ENCODE measurements at places on chromosomes 2 and 18.

- DNase-seq = no peak
Measured at GRCh38 chr2:135829378-135830135, 7.4 kb downstream of the LCT start.

GRCh38 chr2:54329482-54330161 is 73.6 kb upstream of the TSPYL6 start:
- peak; percentile 83 for DNase-seq

GRCh38 chr18:41499345-41499744 is 455.7 kb upstream of the PIK3C3 start:
- DNase-seq = no peak

- no peak for DNase-seq
Measured at GRCh38 chr2:174177316-174177890, 70.9 kb downstream of the OLA1 start.

DNA sequence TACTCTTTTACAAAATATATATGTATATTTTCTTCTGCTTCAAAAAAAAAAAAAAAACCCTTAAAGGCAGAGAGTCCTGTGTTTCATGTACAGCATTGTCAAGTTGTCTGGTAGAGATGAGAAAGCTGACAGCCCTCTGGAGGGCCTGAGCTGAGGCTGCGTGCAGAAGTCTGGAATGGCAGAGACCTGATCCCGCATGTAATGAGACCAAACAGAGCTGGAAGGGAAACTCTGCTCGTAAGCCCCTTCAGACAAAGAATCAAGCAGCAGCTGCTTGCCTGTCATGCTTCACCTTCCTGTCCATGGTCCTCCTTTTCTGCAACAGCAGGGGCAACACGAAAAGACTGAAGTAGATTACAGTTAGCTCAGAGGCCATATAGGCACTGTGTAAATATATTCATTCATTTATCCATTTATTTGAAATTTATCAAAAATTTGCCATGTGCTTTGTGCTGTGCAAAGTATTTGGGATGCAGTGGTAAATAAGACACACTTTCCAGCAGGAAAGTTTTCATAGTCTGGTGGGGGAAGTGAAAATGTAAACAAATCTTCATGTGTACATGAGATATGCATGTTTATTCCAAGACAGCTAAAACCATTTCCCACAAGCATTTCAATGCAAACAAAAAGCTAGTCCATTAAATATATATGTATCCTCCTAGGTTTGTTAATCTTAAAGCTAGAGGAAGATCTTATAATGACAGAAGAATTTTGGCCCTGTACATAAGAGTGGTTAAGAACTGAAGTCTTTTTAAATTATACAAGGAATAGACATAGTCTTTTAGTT is 912.7 kb downstream of the CPS1 start:
- no peak for DNase-seq

DNA sequence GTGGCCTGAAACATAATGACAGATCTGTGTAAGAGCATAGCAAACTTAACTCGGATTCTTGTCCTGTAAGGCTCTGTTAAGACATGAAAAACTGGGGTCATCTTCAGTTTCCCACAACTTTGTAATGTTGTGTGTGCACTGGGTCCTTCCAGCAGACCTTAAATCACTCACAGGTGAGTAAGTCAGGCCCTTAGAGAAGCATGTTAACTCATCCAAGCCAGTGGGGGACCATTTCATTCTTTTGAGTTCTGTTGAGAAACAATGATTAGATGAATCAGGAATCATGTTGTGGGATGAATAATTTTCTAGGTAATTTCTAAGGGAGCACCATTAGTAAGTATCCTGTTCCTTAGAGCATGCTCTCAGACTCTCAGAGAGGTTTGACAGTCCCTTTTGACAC is 167.1 kb downstream of the ESCO1 start:
- DNase-seq = no peak

DNA sequence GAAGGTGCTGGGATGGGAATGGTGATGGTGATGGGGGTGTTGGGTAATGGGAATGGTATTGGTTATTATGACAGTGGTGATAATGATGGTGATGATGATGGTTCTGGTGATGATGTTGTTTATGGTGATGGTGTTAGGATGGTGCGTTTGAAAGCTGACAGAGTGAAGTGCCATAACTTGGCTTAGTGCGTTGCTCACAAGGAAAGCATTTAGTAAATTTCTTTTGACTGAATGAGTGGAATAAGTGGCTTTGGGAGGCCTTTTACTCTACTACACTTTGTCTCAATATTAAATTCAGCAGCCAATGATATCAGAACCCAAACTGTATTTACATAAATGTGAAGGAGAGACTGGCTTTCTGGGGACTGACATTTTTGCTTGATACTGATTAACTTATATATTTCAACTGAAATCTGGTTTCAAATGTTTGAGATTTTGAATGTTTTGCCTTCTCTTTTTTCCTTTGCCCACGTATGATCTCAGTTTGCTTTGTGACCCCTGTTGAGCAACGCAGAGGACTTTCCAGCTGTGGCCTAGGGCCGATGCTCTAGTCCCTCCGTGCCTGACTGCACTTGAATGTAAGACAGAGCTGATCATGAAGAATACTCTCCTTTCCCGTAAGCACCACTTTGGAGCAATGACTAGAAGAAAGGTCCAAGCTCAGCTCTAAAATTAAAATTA is 128.5 kb upstream of the SH3BP4 start:
- no peak for DNase-seq

DNA sequence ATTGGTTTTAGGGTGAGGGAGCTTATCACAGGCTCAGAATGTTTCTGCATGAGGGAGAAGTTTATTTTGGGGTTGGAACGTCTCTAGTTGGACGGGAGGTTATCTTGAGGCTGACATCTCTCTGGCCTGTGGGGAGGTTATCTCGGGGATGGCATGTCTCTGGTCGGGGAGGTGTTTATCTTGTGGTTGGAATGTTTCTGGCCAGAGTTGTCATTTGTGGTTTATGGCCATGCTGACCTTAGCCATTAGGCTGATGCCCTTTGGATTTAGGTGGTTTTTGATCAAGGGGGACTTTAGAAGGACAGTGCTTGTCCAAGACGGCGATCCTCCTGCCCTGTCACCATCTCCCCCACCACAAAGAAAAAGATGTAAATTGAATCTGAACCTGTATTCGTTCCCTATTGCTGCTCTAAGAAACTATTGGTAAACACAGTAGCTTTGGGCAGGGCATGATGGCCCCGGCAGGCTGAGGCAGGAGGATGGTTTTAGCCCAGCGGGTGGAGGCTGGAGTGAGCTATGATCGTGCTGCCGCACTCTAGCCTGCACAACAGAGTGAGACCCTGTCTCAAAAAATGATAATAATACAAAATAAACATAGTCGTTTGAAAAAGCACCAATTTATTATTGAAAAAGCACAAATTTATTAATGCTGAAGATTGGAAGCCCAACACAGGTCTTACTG is 17.8 kb upstream of the MPPE1 start:
- DNase-seq = no peak

DNA sequence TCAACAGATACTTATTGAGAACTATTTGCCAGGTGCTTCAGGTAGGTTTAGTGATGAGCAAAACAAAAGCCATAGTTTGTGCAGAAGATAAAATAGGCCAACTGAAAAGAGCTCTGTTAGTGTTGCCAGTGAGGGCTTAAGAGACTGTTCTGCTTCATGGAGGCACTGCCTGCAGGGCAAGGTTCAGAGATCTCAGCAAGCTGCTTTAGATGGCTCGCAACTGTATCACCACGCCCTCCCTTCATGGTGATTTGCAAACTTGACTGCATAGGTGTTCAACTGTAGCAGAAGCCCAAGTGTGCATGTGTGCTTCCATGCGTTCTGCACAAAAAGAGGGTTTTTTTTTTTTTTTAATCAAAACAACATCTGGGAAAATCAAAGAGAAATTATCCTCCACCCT is 84.5 kb downstream of the RAPH1 start:
- DNase-seq = no peak

DNA sequence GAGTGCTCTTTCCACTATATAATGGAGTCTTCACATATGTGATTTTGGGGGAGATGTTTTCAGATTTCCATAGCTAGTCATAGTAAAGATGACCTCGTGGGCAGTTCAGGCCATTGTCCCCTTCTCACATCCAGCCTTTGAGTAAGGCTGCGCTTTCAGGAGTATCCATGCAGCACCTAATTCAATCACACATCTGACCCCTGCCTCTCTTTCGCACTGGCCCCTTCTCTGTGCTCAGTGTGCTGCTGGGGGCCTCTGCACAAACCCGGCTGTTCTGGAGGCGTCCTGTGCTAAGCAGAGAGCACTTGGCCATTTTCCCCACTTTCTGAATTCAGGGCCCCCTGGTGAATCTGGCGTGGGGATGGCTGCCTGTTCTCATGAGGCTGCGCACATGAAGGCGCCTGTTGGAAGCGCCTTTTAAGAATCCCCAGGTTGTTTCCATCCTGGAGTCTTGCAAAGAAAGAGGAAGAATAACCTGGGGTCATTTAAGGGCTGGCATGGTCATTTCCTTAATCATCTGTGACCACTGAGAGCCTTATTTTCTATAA is 96.0 kb upstream of the ALPP start:
- DNase-seq = no peak

GRCh38 chr2:33313039-33313438 is 163.4 kb upstream of the RASGRP3 start:
- no peak for DNase-seq

DNA sequence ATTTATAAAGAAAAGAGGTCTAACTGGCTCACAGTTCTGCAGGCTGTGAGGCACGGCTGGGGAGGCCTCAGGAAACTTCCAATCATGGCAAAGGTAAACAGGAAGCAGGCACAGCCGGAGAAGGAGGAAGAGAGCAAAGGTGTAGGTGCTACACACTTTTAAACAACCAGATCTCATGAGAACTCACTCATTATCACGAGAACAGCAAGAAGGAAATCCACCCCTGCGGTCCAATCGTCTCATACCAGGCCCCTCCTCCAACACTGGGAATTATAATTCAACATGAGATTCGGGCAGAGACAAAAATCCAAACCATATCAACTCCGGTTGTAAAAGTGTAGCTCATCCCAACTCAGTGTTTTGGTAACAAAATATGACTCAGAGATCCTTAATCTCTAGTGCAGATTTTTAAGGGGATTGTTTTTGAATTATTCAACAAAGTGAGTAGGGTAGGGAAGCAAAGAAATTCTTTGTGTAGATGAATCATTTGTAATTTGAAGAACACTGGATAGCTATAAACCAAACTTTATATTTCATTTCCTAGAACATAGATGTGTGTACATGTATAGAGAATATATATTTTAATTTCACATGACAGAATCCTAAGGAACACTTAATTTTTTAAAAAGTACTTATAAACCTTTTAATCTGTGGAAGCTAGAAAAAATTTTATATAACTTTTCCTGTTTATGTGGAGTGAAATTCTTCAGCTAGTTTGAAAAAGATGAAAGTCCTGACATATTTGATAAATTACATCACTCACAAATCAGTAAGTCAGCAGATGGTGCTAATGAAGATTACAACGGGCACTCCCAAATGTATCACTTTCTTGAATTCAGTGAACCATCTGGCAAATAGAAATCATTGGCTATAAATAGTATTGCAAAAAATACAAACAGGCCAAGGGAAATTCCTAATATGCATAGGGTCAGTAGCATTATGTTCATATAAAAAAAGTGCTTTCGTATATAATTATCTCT is 130.1 kb downstream of the OLA1 start:
- no peak for DNase-seq

DNA sequence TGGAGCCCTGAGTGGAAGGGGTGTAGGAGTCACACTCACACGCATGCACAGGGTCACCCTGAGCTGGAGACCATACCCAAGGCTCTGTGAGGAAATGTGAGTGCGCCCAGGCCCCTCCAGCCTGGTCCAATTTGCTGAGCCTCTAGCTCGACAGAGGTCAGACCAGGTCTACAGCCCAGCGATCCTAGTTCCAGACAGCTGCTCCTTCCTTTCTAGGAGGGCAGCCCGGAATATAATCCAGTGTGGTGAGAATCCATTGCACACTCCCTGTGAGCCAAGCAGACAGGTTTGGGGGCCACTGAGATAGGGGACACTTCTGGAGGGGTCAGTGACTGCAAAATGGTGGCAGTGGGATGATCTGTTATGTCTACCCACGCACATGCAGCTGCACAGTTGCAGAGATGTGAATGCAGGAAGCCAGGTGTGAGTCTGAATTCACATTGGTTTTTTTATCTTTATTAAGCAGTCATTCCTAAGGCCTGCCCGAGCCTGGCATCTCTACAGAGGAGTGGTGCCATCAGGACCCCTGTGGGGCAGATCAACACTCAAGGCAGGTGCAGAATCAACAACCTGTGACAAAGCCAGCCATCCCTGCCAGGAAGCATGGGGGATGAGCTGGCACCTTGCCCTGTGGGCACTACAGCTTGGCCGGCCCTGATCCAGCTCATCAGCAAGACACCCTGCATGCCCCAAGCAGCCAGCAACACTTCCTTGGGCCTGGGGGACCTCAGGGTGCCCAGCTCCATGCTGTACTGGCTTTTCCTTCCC is at the start of gene GPR148:
TSS of gene GPR148 (plus strand) at position 522 of the 768 bp plus-strand sequence. CDS start at position 604, 82 bp downstream.
- DNase-seq = no peak

GRCh38 chr2:29218550-29219125 is 103.4 kb downstream of the CLIP4 start:
- DNase-seq = no peak

GRCh38 chr2:235689427-235689853 is 195.6 kb downstream of the AGAP1 start:
- no peak for DNase-seq

GRCh38 chr18:55349685-55350084 is 238.3 kb downstream of the TCF4 start:
- no peak for DNase-seq

- DNase-seq = no peak
Measured at GRCh38 chr2:24515335-24515734, 24.3 kb downstream of the NCOA1 start.

DNA sequence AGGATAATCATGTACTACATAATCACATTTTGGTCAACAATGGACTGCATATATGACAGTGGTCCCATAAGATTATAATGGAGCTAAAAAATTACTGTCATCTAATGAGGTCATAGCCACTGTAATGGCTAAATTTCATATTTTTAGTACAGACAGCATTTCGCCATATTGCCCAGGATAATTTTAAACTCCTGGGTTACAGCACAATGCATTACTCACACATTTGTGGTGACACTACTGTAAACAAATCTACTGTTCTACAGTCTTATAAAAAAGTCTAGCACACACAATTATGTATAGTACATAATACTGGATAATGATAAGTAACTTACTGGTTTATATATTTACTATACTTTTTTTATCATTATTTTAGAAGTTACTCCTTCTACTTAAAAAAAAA is 12.8 kb downstream of the EIF2AK2 start:
- DNase-seq = no peak

DNA sequence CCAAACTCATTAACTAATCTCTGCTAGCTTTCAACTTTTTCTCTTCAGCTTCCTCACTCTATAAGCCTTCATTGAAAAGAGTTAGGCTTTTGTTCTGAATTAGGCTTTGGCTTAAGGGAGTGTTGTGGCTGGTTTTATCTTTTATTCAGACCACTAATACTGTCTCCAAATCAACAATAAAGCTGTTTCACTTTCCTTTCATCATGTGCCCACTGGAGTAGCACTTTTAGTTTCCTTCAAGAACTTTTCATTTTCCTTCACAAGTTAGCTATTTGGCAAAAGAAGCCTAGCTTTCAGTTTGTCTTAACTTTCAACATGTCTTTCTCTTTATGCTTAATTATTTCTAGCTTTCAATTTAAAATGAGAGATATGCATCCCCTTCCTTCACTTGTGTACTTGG is 271.7 kb upstream of the FSIP2 start:
- no peak for DNase-seq

All from lung (tissue), 17 donors.